ENCODE measurements at places on chromosomes 3 and 15. TPM values are rescaled to one million over a fixed set of nuclear protein-coding genes. Genes with fewer than 3 reads are reported as not detected.

The RBP2 gene
- not detected for total RNA-seq

The SLC24A5 gene
- not detected for total RNA-seq

The MASP1 gene
- 3.3 TPM for total RNA-seq

The MESP2 gene
- total RNA-seq = not detected

The GREM1 gene
- 2.9 TPM for total RNA-seq

The TRH gene
- 0.19 TPM for total RNA-seq

The TGM4 gene
- 0.04 TPM for total RNA-seq

The ACOX2 gene
- 4.3 TPM for total RNA-seq

DNA sequence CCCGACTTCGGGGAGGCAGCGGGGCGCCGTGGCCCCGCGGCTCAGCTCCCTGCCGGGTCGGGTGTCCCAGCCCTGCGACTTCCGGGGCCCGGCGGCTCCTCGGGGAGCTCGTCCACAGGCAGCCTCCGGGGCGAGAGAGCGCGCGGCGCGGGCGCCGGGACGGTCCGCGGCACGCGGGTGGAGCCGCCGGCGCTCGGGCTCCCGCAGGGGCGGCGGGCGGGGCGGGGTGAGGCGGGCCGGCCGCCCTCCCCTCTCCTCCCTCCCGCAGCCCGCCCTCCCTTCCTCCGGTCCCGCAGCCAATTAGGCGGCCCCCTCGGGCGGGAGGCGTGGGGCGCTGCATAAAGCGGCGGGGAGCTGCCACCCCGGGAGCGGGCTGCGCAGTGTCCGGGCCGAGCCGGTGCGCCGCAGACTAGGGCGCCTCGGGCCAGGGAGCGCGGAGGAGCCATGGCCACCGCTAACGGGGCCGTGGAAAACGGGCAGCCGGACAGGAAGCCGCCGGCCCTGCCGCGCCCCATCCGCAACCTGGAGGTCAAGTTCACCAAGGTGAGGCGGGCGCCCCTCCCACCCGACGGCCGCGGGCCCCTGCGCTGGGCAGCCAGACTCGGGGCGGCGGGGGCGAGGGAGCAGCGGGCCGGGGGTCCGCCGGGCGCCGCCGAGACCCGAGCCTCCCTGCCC, at the start of gene ALDH1A3:
ALDH1A3 (plus strand) TSS at position 368 of the 675 bp plus-strand sequence; CDS start at position 445, 77 bp downstream.
- peak within 1 kb of the TSS; percentile 55 for H3K4me3 ChIP-seq
- H3K4me1 ChIP-seq = peaks cover 21% of the 10 kb centered on the region
- H3K27me3 ChIP-seq = peaks cover 94% of the 10 kb centered on the region

- no peak for DNase-seq
- no peaks in the 10 kb centered on the region for H3K27me3 ChIP-seq
- no peaks in the 10 kb centered on the region for H3K36me3 ChIP-seq
- H3K27ac ChIP-seq = no peak overlapping the region
Measured at GRCh38 chr15:35329521-35329961, 216.4 kb downstream of the DPH6 start.

DNA sequence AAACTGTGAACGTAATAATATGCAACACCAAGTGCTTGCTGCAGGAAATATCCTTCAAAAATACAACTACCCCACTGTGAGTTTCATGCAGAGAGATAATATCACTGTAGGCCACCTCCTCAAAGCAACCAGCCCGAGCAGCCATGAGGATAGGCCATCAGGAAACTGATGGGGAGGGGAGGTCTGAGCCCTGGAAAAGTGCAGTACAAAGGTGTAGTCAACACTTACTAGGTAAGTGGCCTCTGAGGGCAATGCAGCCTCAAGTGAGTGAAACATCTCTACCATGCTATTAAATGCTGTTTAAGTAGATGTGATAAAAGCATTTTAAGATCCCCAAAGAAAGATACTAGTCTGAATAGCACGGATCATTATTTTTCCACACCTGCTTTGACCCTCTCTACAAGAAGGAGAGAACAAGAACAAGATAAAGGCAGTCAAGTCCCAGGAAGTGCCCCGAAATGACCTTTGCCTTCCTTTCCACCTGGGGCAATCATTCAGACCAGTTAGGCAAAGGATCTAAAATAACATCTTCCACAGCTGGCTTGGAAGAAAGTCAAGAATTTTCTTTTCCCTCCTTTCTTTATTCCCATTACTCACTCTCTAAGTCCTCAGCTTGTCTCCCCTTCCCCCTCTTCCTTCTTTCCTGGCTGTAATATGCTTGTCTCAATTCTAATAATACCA, 62.8 kb downstream of the FMN1 start:
- no peaks in the 10 kb centered on the region for H3K4me1 ChIP-seq
- no peak overlapping the region for H3K4me3 ChIP-seq
- no peak overlapping the region for H3K27ac ChIP-seq
- no peaks in the 10 kb centered on the region for H3K27me3 ChIP-seq
- H3K36me3 ChIP-seq = no peaks in the 10 kb centered on the region
- no peak for DNase-seq

DNA sequence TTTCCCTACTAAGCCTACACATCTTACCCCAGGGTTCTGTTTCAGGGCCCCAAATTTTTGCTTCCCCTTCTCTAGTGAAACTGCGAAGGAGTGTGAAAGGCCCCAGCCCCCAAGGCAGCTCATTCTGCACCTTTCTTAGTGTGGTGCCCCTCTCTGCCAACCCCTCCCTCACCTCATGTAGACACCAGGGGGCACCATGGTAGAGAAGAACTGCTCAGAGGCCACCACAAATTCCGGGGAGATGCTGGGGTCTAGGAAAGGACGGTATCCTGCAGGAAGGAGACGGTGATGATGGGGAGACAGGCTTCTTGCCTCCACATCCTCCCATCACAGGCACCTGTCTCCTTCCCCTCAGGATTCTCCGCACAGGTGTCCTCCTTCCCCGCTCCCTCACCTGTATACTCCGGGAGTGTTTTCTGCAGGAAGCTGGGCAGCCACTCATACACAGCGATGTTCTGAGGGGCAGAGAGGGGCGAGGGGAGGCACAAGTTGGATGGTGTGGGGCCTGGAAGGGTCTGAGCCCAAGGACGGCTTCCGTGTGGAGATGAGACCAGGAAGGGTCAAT, 3.6 kb downstream of the DUOX2 start:
- DNase-seq = peak; percentile 25
- H3K27ac ChIP-seq = no peak overlapping the region
- no peaks in the 10 kb centered on the region for H3K4me1 ChIP-seq
- H3K27me3 ChIP-seq = peaks cover 84% of the 10 kb centered on the region
- H3K4me3 ChIP-seq = no peak overlapping the region

DNA sequence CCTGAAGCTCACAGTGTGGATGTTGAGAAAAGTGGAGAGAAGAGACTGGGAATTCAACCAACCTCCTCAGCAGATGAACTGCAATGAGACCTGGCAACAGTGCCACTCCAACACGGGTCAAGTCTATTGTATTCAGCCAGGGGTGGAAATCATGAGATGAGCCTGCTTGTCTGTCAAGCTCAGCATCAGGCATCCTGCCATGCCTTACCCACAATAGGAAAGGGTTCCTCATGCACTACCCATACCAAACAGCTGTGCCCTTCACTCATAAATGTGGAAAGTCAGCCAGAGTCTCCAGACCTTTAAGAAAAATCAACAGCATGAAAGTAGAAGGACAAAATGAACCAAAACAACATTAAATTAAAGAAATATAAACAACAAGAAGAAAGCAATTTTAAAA, 542.1 kb downstream of the EPHB1 start:
- no peaks in the 10 kb centered on the region for H3K36me3 ChIP-seq
- H3K27me3 ChIP-seq = no peaks in the 10 kb centered on the region
- no peak for DNase-seq
- H3K4me1 ChIP-seq = no peaks in the 10 kb centered on the region
- H3K27ac ChIP-seq = no peak overlapping the region

GRCh38 chr15:90029024-90029423, 27.9 kb downstream of the ZNF710 start:
- DNase-seq = no peak
- peaks cover 13% of the 10 kb centered on the region for H3K4me1 ChIP-seq

GRCh38 chr15:73782344-73782959, 29.3 kb upstream of the INSYN1 start:
- H3K4me1 ChIP-seq = peaks cover 32% of the 10 kb centered on the region
- no peaks in the 10 kb centered on the region for H3K36me3 ChIP-seq
- H3K27me3 ChIP-seq = no peaks in the 10 kb centered on the region
- no peak overlapping the region for H3K4me3 ChIP-seq
- no peak overlapping the region for H3K27ac ChIP-seq

DNA sequence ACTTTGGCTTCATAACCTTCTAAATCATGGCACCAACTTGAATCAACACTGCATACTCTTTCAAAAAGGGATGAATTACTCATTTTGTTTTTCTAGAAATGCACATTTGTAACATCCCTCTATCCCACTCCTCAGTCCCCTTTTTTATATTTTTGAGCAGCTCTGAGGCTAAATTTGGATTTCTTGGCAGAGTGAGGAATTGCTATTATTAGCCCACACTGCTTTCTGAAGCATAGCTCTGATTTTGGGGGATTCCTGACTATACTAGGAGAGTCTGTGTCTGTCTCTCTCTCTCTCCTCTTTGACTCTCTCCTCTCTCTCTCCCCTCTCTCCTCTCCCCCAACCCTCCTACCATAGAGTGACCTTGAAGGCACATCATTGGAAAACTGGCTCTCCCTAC, 76.6 kb downstream of the RBPMS2 start:
- H3K4me3 ChIP-seq = peak overlapping the region; percentile 87
- H3K27me3 ChIP-seq = no peaks in the 10 kb centered on the region
- no peaks in the 10 kb centered on the region for H3K36me3 ChIP-seq

- no peak for DNase-seq
- no peak overlapping the region for H3K27ac ChIP-seq
- H3K4me3 ChIP-seq = no peak overlapping the region
- H3K27me3 ChIP-seq = no peaks in the 10 kb centered on the region
- peaks cover 2% of the 10 kb centered on the region for H3K4me1 ChIP-seq
Measured at GRCh38 chr3:71536376-71536965, 47.1 kb downstream of the FOXP1 start.

DNA sequence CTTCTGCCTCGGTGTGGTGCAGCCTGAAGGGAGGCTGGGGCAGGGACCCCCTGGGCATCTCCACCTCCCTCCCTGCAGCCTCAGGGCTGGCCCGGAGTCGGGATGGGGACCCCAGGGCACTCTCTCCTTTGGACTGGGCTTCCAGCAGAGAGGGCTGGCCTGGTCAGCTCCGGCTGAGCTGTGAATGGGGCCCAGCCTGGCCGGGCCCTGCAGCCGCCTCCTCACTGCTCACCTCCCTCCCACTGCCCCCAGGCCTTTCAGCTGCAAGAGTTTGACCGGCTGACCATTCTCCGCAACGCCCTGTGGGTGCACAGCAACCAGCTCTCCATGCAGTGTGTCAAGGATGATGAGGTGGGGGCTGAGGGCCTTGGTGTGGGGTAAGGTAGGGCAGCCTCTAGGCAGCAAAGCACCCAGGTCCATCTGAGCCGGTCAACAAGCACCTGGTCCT, 36.0 kb downstream of the PSTPIP1 start:
- H3K27me3 ChIP-seq = no peaks in the 10 kb centered on the region
- no peaks in the 10 kb centered on the region for H3K36me3 ChIP-seq
- peak; percentile 45 for DNase-seq

- H3K36me3 ChIP-seq = no peaks in the 10 kb centered on the region
- no peak for DNase-seq
- no peak overlapping the region for H3K27ac ChIP-seq
- H3K4me1 ChIP-seq = no peaks in the 10 kb centered on the region
Measured at GRCh38 chr15:55912982-55913381, 80.4 kb downstream of the NEDD4 start.

DNA sequence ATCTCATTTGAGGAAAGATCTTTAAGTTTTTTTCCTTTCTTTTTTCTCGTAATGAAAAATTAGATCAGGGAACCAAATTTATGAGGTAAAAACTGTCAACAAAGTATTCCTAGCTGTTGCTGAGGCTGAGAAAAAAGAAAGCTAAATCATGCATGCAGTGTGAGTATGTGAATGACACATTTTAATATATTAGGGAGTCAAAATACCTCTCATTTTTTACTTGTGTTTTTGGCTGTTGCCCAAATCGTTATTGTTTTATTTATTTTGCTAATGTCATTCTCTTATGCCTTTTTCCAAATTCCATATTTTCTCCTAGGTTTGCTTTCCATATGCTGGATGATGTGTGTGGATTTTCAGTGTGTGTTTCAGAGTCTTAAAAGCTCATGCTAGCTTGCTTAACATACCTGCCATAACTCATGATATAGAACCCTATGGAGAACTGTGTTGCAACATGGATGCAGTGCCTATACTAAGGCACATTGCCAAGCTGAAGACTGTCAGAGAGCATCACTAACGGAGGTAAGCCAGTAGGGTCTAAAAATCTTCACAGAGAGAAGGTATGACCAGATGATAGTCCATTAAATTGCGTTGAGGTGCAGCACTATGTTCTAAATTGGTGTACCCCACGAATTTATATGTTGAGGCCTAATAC, 629.5 kb upstream of the KCNMB2 start:
- no peak overlapping the region for H3K4me3 ChIP-seq
- no peak for DNase-seq
- H3K36me3 ChIP-seq = no peaks in the 10 kb centered on the region
- H3K4me1 ChIP-seq = peaks cover 20% of the 10 kb centered on the region
- H3K27me3 ChIP-seq = no peaks in the 10 kb centered on the region

DNA sequence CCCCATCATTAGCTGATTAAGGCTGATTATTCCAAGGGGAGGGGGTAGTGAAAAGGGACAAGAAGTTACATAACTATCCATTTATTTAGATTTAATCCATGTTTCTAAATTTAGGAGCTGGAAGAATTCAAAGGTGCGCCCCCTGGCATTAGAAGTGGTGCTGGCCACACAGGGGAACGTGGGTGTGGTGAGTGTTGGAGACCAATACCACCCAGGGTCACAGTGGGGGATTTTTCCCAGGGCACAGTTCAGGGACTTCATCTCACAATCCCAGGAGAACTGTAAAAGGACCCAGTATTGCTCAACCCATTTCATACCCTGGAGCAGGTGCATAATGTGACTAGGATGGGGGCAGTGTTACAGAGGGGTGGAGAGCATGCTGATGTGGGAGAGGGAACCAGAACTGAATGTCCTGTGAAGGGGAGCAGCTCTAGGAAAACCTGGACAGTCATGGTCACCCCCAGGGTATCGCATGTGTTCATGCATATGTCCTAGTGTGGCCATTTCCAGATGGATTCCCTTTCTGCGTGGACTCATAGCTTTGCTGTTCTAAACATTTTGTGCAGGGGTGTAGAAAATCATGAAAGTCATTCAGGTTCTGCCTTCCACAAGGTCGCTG, 110.3 kb downstream of the LSM3 start:
- no peaks in the 10 kb centered on the region for H3K36me3 ChIP-seq
- peaks cover 14% of the 10 kb centered on the region for H3K4me1 ChIP-seq
- no peaks in the 10 kb centered on the region for H3K27me3 ChIP-seq
- DNase-seq = no peak
- H3K4me3 ChIP-seq = no peak overlapping the region

DNA sequence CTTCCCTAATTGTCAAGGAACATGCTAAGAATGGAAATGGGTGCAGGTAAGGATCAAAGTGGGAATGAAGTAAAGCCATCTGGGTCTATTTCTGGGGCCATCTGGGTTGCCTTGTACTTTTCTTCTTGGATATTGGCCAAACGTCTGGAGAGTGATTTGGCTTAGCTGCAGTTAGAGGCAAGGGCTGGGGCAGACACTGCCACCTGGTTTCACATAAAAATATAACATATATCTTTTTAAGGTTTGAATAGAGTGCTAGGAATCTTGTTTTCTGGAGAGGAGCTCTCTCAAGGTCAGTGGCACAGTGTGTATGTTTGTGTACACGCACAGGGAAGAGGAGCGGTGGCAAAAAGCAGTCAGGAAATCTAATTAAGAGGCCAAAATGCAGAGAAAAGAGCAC, 24.7 kb upstream of the EOMES start:
- H3K4me1 ChIP-seq = no peaks in the 10 kb centered on the region
- no peak for DNase-seq
- no peaks in the 10 kb centered on the region for H3K27me3 ChIP-seq
- no peak overlapping the region for H3K27ac ChIP-seq
- no peaks in the 10 kb centered on the region for H3K36me3 ChIP-seq
- no peak overlapping the region for H3K4me3 ChIP-seq

Measured in neural progenitor cell (in vitro differentiated cells).